ENCODE measurements at places on chromosomes 2 and 18. TPM values are rescaled to one million over a fixed set of nuclear protein-coding genes. Genes with fewer than 3 reads are reported as not detected.

Gene CERKL
- 0.65 TPM for total RNA-seq

Gene SDC1
- 65.5 TPM for total RNA-seq

Gene TUBB8B
- 0.63 TPM for total RNA-seq

Gene ABCG5
- total RNA-seq, result not detected

Gene RAB27B
- 3.0 TPM for total RNA-seq

Gene NOSTRIN
- total RNA-seq, result not detected

Gene ATRAID
- 164 TPM for total RNA-seq

Gene REG3G
- total RNA-seq, result not detected

Gene DPP4
- 42.3 TPM for total RNA-seq
